ENCODE measurements at places on chromosomes 1 and 21. TPM values are rescaled to one million over a fixed set of nuclear protein-coding genes. Genes with fewer than 3 reads are reported as not detected.
A peak's percentile ranks its signal among the peaks of the same experiment; 100 is the strongest.

Gene KANK4
- 0.21 TPM for polyA plus RNA-seq

Gene ECM1
- polyA plus RNA-seq, result 4.6 TPM

GRCh38 chr1:212281590-212281989 lies 3.6 kb upstream of the PPP2R5A start:
- H3K27ac ChIP-seq, result no peak overlapping the region
- H3K4me3 ChIP-seq, result no peak overlapping the region
- no peaks in the 10 kb centered on the region for H3K36me3 ChIP-seq
- H3K27me3 ChIP-seq, result no peaks in the 10 kb centered on the region

DNA sequence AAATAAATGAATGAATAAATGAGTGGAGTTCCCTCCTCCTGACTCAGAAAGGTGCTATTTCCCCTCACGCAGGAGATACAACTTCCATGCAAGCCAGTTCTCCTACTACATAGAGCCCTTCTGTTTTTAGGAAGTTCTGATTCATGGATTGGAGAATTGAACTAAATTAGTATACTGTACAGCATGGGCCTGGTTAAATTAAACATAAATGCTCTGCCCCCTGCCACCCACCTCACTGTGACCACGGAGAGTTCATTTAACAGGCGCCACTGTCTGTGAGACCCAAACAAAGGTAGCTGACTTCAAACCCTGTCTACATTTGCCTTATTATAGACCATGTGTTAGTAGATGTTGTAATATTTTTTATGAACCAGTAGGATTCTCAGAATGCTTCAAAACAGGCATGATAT lies 9.1 kb upstream of the IRF2BP2 start:
- DNase-seq, result no peak
- peaks cover 3% of the 10 kb centered on the region for H3K4me1 ChIP-seq
- H3K27ac ChIP-seq, result peak overlapping the region; percentile 33
- H3K4me3 ChIP-seq, result no peak overlapping the region
- H3K27me3 ChIP-seq, result no peaks in the 10 kb centered on the region

Gene CD5L
- 6.8 TPM for polyA plus RNA-seq

GRCh38 chr1:244614113-244614836 lies 38.7 kb upstream of the DESI2 start:
- no peaks in the 10 kb centered on the region for H3K27me3 ChIP-seq
- H3K27ac ChIP-seq, result no peak overlapping the region
- no peaks in the 10 kb centered on the region for H3K36me3 ChIP-seq
- no peaks in the 10 kb centered on the region for H3K4me1 ChIP-seq
- DNase-seq, result no peak

DNA sequence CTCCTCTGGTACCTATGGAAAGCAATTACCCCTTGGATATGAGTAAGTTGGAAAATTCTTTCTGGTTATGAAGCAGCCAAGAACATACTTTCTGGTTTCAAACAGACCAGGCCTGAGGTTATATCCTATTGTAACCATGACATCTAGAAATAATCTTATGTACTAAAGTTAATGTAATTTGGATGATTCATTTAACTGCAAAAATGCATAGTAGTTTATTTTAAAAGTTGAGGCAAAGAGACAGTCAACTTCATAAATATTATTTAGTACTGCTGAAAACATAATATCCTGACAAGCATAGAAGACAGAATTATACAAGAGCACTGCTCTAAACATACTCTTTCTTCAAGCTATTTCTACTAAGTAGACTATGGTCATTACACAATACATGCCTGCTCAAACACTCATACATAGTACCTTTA lies 25.5 kb downstream of the ODF2L start:
- H3K36me3 ChIP-seq, result peaks cover 6% of the 10 kb centered on the region
- H3K4me1 ChIP-seq, result no peaks in the 10 kb centered on the region
- no peaks in the 10 kb centered on the region for H3K27me3 ChIP-seq

DNA sequence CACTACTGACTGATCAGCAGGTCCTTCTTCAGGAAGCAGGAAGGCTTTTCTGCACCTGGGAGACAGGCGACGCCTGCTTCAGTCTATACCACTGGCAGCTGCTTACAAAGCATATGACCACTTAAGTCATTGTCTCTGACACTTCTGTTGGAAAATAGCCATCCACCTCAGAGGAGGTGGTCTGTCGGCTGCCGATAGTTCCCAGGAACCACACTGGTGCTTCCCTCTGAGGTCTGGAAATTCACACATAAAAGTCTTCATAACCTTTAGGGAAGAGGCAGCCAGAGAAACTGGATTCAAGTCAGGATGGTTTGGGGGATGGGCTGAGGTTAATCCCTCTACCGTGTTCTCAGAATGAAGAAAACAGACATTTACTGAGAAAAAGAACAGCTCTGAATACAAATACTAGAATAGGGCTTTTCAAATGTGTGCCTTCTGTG lies 15.6 kb upstream of the SRP9 start:
- no peak overlapping the region for H3K4me3 ChIP-seq
- no peak for DNase-seq
- H3K4me1 ChIP-seq, result no peaks in the 10 kb centered on the region
- H3K36me3 ChIP-seq, result no peaks in the 10 kb centered on the region
- no peaks in the 10 kb centered on the region for H3K27me3 ChIP-seq

GRCh38 chr1:188444526-188444925 lies 1615.8 kb downstream of the PLA2G4A start:
- no peaks in the 10 kb centered on the region for H3K36me3 ChIP-seq
- H3K27ac ChIP-seq, result no peak overlapping the region
- H3K4me1 ChIP-seq, result no peaks in the 10 kb centered on the region
- DNase-seq, result no peak
- no peaks in the 10 kb centered on the region for H3K27me3 ChIP-seq

- DNase-seq, result peak; percentile 66
- H3K36me3 ChIP-seq, result no peaks in the 10 kb centered on the region
- H3K4me3 ChIP-seq, result no peak overlapping the region
- peaks cover 29% of the 10 kb centered on the region for H3K4me1 ChIP-seq
- H3K27ac ChIP-seq, result no peak overlapping the region
Observed at GRCh38 chr1:160777486-160778089, 18.4 kb upstream of the LY9 start.

Gene TDRD5
- polyA plus RNA-seq, result 0.66 TPM

Gene TOR3A
- polyA plus RNA-seq, result 28.0 TPM

DNA sequence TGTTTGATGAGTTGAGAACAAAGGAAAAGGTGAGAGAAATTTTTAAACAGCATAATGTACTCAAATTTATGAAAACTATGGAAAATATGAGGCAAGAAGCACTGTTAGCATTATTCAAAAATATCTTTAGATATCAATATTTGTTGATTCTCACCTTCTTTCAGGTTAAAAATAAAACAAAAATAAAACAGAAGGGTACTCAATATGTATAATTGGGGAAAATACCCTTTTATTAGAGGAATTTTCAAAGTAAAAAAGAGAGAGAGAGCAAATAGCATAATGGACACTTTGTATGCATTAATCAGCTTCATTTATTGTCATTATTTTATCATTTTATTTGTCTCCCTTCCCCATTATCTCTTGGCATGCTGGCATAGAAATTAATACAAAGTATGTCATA lies 27.5 kb downstream of the MAP3K21 start:
- H3K4me1 ChIP-seq, result no peaks in the 10 kb centered on the region
- DNase-seq, result no peak
- no peak overlapping the region for H3K4me3 ChIP-seq
- H3K27ac ChIP-seq, result no peak overlapping the region
- H3K27me3 ChIP-seq, result no peaks in the 10 kb centered on the region

Gene PTPRC
- polyA plus RNA-seq, result 130 TPM

Gene APH1A
- polyA plus RNA-seq, result 102 TPM

- no peak overlapping the region for H3K4me3 ChIP-seq
- no peak for DNase-seq
- no peak overlapping the region for H3K27ac ChIP-seq
Observed at GRCh38 chr1:10682449-10683309, 113.8 kb downstream of the CASZ1 start.

Gene NDC1
- polyA plus RNA-seq, result 9.4 TPM

DNA sequence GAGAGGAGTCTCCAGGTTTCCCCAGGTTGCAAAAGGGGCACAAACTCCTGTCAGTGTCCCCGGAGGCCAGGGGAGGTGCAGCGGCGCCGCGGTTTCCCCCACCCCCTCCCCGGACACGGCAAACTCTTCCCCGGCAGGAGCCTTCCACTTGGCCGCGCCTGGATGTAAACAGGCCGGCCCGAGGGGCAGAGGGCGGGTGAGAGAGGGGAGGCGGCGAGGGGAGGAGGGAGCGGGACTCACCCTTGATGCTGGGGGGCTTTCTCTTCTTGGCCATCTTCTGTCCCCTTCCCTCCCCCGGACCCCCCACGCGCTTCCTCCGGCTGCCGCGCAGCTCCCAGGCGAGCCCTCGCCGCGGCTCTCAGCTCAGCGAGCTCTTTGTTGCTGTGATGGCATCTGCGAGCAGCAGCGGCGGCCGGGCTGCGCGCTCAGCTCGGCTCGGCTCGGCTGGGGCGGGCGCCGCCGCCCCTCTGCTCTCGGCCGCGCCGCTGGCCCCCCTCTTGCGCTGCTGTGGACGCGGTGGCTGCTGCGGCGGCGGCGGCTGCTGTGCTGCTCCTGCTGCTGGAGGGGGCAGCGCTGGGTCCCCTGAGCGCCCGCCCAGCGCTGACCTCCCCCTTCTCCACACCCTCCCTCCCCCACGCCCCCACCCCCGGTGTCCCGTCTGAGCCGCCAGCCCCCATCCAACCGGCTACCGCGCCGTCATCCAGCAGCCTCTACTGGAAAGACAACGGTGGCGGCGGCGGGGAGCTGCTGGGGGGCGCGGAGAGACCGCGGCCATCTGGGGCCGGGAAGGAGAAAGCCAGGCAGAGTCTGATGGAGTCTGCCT lies 4.9 kb upstream of the SLC44A5 start:
- peaks cover 28% of the 10 kb centered on the region for H3K27me3 ChIP-seq
- no peak overlapping the region for H3K27ac ChIP-seq
- no peaks in the 10 kb centered on the region for H3K36me3 ChIP-seq
- H3K4me1 ChIP-seq, result peaks cover 20% of the 10 kb centered on the region
- DNase-seq, result no peak

GRCh38 chr1:5393603-5394002 lies 598.6 kb downstream of the NPHP4 start:
- H3K36me3 ChIP-seq, result no peaks in the 10 kb centered on the region
- H3K4me1 ChIP-seq, result no peaks in the 10 kb centered on the region
- H3K27ac ChIP-seq, result no peak overlapping the region
- DNase-seq, result no peak
- no peaks in the 10 kb centered on the region for H3K27me3 ChIP-seq

DNA sequence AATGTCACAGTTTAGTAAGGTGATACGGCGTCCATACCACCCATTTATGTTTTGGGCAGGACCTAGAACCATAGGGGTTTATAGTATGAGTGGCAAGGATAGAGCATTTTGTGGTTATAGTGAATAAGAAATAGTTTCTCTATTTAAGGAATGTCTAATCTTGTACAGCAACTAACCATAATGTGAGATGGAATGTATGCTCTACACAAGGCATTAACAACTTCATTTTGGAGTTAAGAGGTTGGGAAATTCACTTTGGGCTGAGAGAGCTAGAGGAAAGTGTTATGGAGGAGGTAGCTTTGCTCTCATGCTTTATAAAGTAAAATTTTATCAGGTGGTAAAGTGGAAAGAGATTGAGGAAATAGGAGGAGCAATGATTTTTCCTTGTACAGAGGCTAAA lies 3.0 kb upstream of the MCL1 start:
- H3K4me3 ChIP-seq, result no peak overlapping the region
- no peaks in the 10 kb centered on the region for H3K27me3 ChIP-seq
- no peak overlapping the region for H3K27ac ChIP-seq
- no peaks in the 10 kb centered on the region for H3K4me1 ChIP-seq
- no peaks in the 10 kb centered on the region for H3K36me3 ChIP-seq
- no peak for DNase-seq

Gene NRIP1
- polyA plus RNA-seq, result 22.5 TPM

- no peaks in the 10 kb centered on the region for H3K27me3 ChIP-seq
- H3K27ac ChIP-seq, result no peak overlapping the region
- H3K36me3 ChIP-seq, result no peaks in the 10 kb centered on the region
- H3K4me1 ChIP-seq, result no peaks in the 10 kb centered on the region
Observed at GRCh38 chr1:116097626-116098025, 13.6 kb upstream of the MAB21L3 start.

Gene CACNA1E
- 0.09 TPM for polyA plus RNA-seq

GRCh38 chr21:39525601-39526000 lies 73.8 kb downstream of the SH3BGR start:
- H3K27ac ChIP-seq, result no peak overlapping the region
- DNase-seq, result no peak
- H3K36me3 ChIP-seq, result no peaks in the 10 kb centered on the region
- no peaks in the 10 kb centered on the region for H3K27me3 ChIP-seq

GRCh38 chr21:32364796-32365195 lies 28.0 kb downstream of the URB1 start:
- peaks cover 73% of the 10 kb centered on the region for H3K36me3 ChIP-seq
- no peaks in the 10 kb centered on the region for H3K4me1 ChIP-seq
- DNase-seq, result no peak
- no peaks in the 10 kb centered on the region for H3K27me3 ChIP-seq

Gene TCHHL1
- polyA plus RNA-seq, result 0.16 TPM

DNA sequence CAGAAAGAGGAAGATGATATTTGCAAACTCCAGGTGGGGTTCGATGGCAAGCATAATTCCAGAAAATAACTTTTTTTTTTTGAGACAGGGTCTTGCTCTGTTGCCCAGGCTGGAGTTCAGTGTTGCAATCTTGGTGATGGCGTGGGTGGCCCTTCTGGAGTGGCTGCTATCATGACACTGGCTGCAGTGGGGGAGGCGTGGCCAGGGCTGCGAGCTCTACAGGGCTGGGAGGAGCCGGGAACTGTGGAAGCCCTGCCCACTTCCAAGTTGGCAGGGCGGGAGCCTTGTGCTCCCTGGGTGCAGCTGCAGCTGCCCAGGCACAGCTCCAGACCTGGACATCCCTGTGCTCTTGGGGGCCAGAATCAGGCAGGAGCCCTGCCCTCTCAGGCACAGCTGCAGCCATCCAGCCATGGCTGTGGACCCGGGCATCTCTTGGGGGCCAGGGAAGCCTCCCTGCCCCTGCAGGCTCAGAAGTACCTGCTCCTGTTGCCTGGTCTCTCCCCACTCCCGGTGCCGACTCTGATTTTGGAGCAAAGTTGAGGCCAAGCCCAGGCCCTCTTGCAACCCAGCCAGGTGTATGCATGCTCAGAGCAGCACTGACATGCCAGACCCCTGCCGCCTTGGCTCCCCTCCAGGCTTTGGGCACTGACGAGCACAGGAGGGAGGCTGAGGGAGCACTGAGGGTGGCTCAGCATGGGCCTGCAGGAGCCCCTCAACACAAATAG lies 7.2 kb upstream of the BCL10 start:
- no peak overlapping the region for H3K27ac ChIP-seq
- H3K36me3 ChIP-seq, result no peaks in the 10 kb centered on the region
- H3K27me3 ChIP-seq, result peaks cover 4% of the 10 kb centered on the region
- no peaks in the 10 kb centered on the region for H3K4me1 ChIP-seq

- no peak for DNase-seq
- H3K36me3 ChIP-seq, result no peaks in the 10 kb centered on the region
- H3K27me3 ChIP-seq, result peaks cover 42% of the 10 kb centered on the region
- H3K4me3 ChIP-seq, result peak overlapping the region; percentile 42
- peak overlapping the region; percentile 70 for H3K27ac ChIP-seq
- peaks cover 10% of the 10 kb centered on the region for H3K4me1 ChIP-seq
Observed at GRCh38 chr1:19644681-19645410, 735 bp downstream of the NBL1 start.

DNA sequence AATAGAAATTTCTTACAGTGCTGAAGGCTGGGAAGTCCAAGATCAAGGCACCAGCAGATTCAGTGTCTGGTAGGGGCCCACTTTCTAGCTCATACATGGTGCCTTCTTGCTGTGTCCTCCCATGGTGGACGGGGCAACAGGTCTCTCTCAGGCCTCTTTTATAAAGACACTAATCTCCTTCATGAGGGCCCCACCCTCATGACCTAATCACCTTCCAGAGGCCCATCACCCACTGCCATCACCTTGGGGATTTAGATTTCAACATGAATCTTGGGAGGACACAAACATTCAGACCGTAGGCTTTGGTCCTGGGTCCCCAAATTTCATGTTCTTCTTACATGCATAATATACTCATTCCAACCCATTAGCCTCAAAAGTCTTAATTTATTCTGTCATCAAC lies 71.5 kb downstream of the PGM1 start:
- no peaks in the 10 kb centered on the region for H3K27me3 ChIP-seq
- no peak overlapping the region for H3K4me3 ChIP-seq
- no peak overlapping the region for H3K27ac ChIP-seq
- no peak for DNase-seq

All from thymus (tissue), 14 donors.